ENCODE measurements at places on chromosomes 4 and X. TPM values are rescaled to one million over a fixed set of nuclear protein-coding genes. Genes with fewer than 3 reads are reported as not detected.

GRCh38 chr4:57490520-57491255 lies 380.5 kb upstream of the IGFBP7 start:
- DNase-seq = no peak

- peak; percentile 57 for DNase-seq
Observed at GRCh38 chr4:87838890-87839591, 6.3 kb downstream of the MEPE start.

GRCh38 chr4:10075953-10076391 lies 40.6 kb downstream of the WDR1 start:
- DNase-seq = no peak

DNA sequence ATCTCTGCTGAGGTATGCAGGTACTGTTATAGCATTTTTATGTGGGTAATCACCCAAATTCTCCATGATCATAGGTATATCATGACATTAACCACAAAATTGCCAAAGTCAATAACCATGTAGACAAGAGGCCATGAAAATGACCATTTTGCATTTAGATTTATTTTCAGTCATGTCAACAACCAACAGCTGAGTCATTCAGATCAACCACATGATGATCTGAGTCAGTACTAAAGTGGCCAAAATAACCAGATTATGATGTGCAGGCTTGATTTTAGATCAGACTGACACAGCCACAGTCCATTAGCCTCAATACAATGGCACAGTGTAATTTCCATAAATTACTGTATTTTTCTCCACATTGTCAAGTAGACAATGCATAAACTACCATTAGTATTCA lies 240.5 kb downstream of the GRIA3 start:
- no peak for DNase-seq

- DNase-seq = no peak
Observed at GRCh38 chr4:82428526-82428968, 1.7 kb downstream of the HNRNPDL start.

DNA sequence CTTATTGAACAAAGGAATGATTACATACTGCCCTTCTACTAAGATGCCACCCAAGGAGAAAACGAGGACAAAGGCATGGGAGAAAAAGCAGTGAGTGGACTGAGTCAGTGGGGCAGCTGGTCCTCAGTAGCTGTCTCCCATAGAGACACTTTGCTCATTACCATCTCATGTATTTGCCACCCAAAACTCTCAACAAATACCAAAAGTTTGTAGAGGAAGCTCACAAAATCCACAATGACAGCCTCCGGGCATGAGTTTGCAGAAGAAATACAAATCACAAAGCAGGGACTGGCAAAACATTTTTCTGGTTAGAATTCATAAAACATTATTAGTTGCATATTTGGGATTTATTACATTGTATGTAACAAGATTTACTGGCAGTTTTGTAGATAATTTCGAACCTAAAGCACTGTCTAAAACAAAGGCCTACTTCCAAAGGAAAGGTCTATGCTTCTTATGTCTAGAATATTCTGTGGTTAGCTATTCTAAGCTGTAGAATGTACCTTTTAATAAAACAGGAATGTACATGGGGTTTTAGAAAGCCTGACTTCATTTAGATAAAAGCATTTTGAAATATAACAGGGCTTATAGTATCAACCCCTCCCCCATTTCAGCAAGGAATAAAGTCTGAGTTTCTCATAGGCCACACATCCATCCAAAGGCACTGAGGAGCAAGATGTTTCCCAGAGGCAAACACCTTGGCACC lies 17.7 kb downstream of the PCDH18 start:
- no peak for DNase-seq

DNA sequence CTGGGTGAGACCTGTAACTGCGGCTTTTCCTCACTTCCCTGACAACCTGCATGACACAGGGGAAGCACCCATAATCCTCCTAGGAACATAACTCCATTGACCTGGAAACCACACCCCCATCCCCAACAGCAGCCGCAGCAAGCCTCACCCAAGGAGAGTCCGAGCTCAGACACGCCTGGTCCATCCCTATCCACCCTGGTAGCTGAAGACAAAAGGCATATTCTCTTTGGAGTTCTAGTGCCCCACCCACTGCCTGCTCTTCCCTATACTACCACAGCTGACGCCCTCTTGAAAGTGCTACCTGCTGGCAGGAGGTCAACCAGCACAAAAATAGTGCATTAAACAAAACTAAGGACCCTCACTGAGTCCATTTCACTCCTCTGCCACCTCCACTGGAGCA lies 1080.9 kb upstream of the IGFBP7 start:
- DNase-seq = no peak

KDR gene
- 5.9 TPM for polyA plus RNA-seq

DNA sequence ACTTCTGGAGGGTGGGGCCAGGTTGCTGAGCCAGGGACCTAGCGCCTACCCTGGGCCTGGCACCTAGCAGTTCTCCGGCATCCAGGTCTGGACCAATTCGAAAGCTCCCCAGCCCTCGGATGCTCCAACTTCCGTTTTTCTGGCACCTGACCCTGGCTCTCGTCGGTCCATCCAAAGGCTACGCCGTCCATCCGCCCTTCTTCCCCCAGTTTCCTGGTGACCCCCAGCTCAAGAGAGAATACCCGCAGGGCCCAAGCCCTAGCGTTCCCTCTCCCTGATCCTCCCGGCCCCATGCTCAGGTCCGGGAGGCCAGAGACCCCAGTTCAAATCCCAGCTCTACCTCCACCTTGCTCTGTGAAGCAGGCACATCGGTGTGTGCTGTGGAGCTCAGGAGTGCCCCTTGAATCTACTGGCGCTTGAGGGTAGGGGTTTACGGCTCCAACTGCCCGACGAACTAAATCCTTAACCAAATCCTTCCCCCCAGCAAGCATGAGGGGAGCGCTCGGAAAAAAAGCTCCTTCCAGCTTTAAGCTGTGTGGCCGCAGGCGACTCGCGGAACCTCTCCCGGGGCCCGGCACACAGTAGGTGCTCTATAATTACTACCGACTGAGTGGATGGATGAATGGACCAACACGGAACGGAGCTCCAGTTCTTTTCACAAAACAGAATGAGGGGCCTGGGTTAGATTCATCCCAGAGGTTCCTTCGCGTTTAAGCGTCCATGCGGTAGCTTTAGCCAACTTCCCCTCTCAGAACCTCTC lies 1.1 kb downstream of the CRMP1 start:
- peak; percentile 44 for DNase-seq

DNA sequence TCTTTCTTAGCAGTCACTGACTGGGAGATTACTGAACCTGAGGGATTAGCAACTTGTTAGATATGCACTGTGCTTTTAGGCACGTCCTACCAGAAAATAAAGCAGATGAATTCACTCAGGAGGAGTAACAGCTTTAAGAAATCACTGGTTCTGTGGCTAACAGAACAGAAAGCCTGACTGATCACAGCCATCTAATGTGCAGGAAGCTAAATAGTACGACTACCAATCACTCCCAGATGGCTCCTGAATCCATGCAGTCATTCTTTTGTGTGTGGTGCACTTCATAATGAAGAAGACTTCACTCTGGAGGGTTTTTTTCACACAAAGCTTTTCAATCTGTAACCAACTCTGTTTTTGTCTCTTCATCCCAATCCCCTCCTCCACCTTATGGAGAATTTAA lies 305.3 kb upstream of the INTU start:
- no peak for DNase-seq

GRCh38 chr4:169438057-169438480 lies 167.3 kb upstream of the SH3RF1 start:
- no peak for DNase-seq
